Stimulated activated CD8-positive, alpha-beta memory T cell treated with anti-CD3 and anti-CD28 coated beads, Interleukin-7, amount 100 ng/mL, for 48 hours (primary cell): ENCODE measurements at places on chromosomes 4 and X.

GRCh38 chr4:105620640-105621323 lies 68.4 kb downstream of the ARHGEF38 start:
- DNase-seq: no peak

DNA sequence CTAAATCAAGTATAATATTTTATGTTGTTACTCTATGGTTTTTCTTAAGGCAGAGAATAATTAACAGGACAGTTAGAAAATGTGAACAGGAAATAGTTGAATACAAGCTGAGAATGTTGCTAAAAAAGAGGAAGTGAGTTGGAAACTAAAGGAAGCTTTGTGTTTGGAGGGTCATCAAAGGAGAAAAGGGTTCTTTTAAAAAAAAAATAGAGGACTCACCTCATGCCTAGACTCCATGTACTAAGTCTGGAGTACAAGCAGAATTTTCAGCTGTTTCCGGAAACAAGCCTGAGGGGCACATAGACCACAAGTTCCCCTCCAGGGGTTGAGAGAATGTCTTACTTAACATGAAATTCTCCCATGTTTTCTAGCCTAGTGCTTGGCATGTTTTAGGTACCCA lies 20.1 kb upstream of the MAP7D3 start:
- DNase-seq: no peak

DNA sequence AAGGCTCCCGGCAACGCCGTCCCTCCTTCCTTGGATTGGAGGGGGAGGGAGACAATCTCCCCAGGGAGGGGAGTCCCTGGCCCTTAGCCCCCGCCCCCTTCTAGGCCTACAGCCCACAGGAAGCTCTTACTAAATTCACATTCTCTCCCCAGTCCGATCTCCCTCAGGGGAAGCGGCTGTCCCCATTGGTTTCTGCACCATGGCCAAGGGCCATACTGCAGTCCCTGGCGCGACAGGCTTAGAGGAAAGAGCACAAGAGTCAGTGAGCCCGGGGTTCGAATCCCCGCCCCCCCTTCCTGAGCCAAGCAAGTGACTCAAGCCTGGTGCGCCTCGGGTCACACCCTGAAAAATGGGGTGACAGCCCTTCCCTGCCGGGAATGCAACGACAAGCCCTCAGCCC lies 1.1 kb downstream of the ABLIM2 start:
- no peak for DNase-seq

GRCh38 chr4:25144870-25145481 lies 15.3 kb downstream of the SEPSECS start:
- DNase-seq: no peak
